ENCODE measurements at places on chromosomes 6 and 20. TPM values are rescaled to one million over a fixed set of nuclear protein-coding genes. Genes with fewer than 3 reads are reported as not detected.

WFDC10B gene
- not detected for total RNA-seq

LSM14B gene
- total RNA-seq = 60.0 TPM

SMOC2 gene
- total RNA-seq = not detected

HTR1E gene
- 0.22 TPM for total RNA-seq

MLN gene
- total RNA-seq = not detected

CEP43 gene
- 19.0 TPM for total RNA-seq

GRIK2 gene
- total RNA-seq = 12.1 TPM

POPDC3 gene
- total RNA-seq = 2.0 TPM

SLC35F1 gene
- total RNA-seq = 30.4 TPM

RGS17 gene
- total RNA-seq = 9.8 TPM

RRBP1 gene
- 13.7 TPM for total RNA-seq

PIGT gene
- 67.4 TPM for total RNA-seq

CCN5 gene
- 3.7 TPM for total RNA-seq

KCNG1 gene
- 9.6 TPM for total RNA-seq

REM1 gene
- 0.11 TPM for total RNA-seq

PPP1R16B gene
- 2.9 TPM for total RNA-seq

C6orf141 gene
- total RNA-seq = not detected

RARS2 gene
- total RNA-seq = 47.8 TPM

ANKRD66 gene
- total RNA-seq = 0.24 TPM

NKX2-4 gene
- total RNA-seq = not detected

MEI4 gene
- 0.04 TPM for total RNA-seq

CNR1 gene
- 75.2 TPM for total RNA-seq

GABRR1 gene
- total RNA-seq = not detected
